ENCODE measurements at places on chromosomes 4 and X.

DNA sequence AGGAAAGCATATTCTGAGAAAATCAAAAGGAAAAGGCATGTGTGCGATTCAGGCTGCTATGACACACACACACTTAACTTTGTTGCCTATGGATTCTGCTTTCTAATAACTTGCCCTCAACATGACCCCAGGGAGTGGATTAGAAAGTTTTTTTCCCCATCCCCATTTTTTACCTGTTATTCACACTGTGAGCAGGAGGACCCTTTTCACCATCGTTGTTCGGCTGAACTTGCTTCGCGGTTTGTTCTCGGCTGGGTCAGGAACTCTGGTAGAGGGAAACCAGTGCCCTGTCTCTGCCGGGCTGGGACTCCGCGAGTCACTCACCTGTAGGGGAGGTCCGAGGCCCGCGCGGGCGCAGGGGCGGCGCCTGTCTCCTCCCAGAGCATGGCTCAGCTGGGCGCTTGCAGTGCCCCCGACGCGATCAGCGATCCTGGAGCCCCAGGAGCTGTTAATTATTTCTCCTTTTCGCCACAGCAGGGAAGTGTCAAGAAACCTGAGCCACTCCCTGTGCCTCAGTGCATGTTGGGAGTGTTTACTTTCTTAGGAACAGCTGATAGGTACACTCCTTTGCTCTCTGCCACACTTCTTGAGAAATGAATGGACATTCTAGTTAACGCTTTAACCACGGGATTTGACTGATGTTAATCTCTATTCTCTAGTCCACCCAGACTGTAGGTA lies at the start of gene RASSF6:
Gene RASSF6 (minus strand): TSS at position 322 of the 678 bp plus-strand sequence. CDS start 8,641 bp downstream, outside the sequence.
- no peak for DNase-seq

GRCh38 chrX:46220822-46221221 lies 324.4 kb downstream of the ZNF674 start:
- no peak for DNase-seq

GRCh38 chr4:87506974-87507701 lies 22.0 kb downstream of the SPARCL1 start:
- no peak for DNase-seq

DNA sequence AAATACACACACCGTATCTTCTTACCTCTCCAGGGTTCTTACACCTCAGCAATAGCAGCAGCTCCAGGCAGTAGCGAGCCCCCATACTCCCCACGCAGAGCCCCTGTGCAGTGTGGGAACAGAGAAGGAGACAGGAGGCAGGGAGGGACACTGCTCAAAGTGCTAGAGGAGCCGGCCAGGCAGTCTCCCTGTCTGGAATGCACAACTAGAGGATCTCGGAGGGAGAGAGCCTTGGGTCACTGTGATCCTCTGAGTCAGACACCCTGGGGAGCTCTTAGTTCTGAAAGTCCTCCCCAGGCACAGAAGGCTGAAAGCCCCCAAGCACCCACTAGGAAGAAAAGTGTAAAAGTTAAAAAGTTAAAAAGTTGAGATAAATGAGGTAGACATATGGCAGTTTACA lies 16.0 kb downstream of the AMELX start:
- DNase-seq: no peak

DNA sequence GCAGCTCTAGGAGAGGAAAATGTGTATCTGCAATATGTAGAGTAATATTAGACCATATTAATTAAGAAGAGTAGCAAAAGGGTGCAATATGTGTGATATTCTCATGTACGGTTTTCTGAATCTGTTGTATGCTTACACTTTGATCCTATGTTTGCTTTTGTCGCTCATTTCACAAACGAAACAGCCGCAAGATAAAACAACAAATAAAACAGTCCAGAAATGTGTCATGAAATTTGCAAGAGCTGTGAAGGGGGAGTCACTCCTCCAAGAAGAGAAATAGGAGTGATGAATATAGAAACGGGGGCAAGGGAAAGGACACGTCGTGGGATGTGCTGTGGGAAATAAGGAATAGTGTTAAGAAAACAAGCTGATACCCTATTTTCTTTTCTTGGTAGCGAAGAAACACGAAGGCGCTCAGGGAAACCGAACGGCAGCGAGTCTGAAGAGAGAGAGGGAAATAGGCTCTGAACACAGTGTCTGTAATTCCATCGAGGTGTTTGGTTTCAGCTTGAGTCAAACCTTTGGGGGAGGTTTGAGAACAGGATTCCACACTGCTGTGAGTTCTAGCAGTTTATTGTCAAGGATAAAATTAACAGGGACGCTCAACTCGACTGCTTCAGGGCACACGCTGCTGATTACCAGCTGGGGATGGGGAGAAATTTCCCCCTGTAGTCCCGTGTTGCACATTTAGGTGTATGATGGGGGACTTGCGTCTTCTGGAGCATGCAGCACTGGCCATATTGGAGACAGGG lies 595.6 kb upstream of the TENM3 start:
- DNase-seq: no peak

GRCh38 chr4:26731351-26732035 lies 129.1 kb upstream of the STIM2 start:
- DNase-seq: no peak

- DNase-seq: no peak
These were observed 66.6 kb upstream of the NAF1 start for GRCh38 chr4:163233321-163233720.

- DNase-seq: no peak
These were observed 138.9 kb downstream of the PTTG2 start for GRCh38 chr4:38099020-38099600.

DNA sequence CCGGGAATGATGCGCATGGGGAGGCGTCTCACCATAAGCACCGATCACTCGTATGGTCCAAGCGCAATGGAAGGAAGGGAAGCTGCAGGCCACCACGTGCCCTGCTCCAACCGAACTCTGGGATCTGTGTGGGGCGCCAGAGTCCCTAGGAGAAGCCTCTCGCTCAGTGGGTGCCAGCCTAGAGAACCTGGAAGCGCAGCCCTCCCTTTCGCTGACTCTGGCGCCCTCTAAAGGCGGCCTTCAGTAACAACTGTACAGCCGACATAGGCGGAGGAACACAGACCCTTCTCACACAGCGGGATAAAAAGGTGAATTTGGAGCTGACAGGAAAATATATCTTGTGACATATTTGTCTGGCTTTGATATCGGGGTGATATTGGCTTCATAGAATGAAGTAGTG lies 76.0 kb downstream of the INTS6L start:
- peak; percentile 38 for DNase-seq

DNA sequence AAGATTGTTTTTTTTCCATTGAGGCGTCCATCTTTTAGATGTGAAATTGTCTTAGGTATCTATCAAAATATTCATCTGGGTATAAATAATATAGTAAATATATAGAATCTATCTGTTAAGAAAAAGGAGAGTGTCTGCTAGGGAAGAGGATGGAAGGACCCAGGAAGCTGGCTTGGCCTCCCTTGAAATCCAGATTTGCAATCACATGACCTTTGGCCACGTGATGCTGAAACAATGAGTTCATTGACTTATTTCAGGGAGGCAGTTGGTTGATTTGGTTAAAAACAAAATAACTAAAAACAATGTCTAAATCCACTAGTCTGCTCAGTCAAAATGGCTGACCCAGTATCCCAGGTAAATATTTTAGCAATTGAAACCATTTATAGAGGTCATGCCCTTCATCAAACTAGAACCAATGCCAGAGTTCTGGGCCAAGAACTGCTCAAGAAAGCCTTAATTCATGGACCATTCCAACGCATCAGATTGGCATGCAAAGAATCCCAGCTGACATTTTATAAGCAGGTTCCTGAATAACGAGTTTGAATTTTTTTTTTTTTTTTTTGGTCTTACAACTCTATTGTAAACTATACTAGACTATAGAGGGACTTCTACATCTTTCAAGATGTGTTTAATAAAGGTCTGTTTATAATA lies 172.7 kb downstream of the MID1 start:
- DNase-seq: no peak

DNA sequence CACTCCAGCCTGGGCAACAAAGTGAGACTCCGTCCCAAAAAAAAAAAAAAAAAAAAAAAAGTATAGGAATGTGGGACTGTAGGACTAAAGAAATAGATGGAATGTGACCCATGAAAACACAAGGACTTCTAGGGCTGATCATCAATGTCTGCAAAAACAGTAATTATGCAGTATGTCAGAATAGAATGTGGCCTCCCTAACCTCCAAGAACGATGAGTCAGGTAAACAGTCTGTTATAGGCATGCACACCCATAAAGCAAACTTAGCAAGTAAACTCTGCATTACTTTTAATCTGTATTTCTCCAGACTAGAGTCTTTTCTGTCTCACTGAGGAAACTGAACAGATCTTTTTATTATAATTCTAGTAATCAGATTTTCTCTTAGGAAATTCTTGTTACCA lies 233.4 kb downstream of the HNRNPD start:
- DNase-seq: no peak

- no peak for DNase-seq
These were observed 46.7 kb downstream of the MAOB start for GRCh38 chrX:43835559-43835958.

DNA sequence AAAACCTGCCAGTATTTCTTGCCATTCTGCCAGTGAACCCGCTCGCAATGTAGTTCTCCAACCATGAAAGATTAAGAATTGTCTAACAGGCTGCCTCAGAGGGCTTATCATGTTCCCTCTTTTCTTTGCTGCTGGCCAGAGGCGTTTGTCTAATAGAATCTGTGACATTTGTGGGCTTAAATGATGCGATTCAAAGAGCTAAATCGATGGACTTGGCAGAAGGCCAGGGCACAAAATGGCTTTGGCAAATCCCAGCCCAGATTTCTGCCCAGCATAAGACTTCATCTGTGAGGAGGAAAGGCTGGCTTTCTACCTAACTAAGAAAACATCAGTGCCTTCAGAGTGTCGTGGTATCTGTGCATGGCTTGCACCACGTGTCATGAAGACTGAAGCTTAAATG lies 79.9 kb downstream of the TRPC5OS start:
- no peak for DNase-seq

- DNase-seq: no peak
These were observed 248.0 kb downstream of the TRIML1 start for GRCh38 chr4:188387179-188387791.

DNA sequence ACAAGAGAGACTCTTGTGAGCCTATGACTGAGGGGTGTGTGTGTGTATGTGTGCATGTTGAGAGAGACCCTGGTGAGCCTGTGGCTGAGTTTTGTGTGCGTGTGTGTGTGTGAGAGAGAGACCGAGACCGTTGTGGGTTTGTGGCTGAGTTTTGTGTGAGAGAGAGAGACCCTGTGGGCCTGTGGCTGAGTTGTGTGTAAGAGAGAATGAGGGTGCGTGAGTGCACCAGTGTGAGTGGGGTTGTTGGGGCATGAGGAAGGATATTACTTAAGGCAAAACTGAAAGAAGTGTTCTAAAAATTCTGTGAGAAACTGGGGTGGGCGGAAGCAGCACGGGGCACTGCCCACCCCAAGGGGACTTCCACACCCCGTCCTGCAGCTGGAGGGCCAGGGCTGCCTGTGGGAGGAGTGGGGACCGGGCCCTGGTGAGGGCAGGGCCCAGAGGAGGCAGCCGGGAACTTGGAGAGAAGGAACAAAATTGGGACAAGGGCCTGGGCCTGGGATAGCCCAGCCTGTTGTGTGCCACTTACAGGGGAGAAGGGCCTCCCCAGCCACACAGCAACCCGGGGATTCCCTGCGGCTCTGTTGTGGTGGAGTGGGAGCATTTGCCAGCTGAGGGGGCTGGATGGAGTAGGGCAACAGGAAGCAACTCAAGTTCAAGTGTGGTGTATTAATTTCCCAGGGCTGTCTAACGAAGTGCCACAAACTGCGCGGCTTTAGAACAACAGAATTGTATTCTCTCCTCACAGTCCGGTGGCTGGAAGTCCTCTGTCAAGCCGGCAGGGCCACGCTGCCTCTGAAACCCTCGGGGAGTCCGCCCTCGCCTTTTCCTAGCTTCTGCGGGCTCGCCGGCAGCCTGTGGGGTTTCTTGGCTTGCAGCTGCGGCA lies 22.1 kb downstream of the TMEM131L start:
- peak; percentile 83 for DNase-seq

DNA sequence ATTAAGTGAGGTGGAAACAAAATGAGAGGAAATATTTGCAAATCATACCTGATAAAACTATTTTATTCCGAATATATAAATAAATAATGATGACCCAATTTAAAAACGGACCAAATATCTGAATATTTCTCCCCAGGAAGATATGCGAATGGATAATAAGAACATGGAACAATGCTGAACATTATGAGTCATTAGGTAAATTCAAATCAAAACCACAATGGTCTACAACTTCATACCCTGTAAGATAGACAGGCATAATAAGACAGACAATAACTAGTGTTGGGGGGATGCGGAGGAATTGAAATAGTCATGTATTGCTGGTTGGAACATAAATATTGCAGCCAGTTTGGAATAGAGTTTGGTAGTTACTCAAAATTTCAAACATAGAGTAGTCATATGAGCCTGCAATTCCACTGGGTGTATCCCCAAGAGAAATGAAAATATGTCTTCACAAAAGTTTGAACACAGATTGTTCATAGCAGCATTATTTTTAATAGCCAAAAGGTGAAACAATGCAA lies 47.6 kb upstream of the DRP2 start:
- DNase-seq: no peak

DNA sequence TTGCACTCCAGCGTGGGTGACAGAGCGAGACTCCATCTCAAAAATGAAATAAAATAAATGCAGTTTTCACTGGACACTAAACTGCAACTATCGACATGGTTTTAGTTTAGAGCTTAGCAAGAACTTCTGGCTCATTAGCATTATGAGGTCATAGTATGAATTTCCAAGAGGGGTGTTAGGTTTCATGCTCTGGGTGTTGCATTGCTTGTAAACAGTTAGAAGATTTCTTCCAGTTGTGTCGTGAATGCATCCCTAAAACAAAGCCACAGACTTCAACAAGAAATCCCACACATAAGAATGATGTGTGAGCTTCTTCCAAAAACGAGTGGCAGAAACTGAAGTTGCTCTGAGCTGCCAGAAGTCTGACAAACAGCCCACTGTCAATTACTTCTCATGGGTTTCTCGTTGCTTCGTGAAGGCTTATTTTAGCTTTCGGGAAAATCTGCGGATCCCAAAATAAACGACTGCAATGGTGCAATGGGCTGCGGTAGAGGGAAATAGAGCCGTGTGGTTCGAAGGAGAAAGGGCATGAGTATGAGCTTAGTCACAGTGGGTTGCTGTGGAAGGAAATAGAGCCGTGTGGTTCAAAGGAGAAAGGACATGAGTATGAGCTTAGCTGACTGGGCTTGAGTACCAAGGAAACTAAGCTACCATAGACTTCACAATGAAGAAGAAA lies 354.9 kb downstream of the DHRSX start:
- no peak for DNase-seq

GRCh38 chr4:4377191-4377590 lies 9.7 kb upstream of the NSG1 start:
- no peak for DNase-seq

GRCh38 chr4:66059556-66059955 lies 389.3 kb upstream of the EPHA5 start:
- no peak for DNase-seq

DNA sequence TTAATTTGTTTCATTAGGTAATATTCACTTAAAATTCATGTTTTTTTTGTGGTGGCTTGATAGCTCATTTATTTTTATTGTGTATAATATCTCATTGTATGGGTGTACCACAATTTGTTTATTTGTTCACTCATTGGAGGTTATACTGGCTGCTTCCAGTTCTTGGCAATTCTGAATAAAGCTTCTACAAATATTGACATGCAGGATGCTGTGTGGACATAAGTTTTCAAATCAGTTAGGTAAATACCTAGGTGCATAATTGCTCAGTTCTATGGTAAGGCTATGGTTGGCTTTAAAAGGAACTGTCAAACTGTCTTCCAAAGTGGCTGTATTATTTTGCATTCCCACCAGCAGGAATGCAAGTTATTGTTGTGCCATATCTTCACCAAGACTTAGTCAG lies 504.5 kb upstream of the GALNTL6 start:
- no peak for DNase-seq

GRCh38 chr4:113331811-113332210 lies 282.4 kb downstream of the ANK2 start:
- DNase-seq: no peak
